ENCODE measurements at places on chromosomes 11 and 22.

DNA sequence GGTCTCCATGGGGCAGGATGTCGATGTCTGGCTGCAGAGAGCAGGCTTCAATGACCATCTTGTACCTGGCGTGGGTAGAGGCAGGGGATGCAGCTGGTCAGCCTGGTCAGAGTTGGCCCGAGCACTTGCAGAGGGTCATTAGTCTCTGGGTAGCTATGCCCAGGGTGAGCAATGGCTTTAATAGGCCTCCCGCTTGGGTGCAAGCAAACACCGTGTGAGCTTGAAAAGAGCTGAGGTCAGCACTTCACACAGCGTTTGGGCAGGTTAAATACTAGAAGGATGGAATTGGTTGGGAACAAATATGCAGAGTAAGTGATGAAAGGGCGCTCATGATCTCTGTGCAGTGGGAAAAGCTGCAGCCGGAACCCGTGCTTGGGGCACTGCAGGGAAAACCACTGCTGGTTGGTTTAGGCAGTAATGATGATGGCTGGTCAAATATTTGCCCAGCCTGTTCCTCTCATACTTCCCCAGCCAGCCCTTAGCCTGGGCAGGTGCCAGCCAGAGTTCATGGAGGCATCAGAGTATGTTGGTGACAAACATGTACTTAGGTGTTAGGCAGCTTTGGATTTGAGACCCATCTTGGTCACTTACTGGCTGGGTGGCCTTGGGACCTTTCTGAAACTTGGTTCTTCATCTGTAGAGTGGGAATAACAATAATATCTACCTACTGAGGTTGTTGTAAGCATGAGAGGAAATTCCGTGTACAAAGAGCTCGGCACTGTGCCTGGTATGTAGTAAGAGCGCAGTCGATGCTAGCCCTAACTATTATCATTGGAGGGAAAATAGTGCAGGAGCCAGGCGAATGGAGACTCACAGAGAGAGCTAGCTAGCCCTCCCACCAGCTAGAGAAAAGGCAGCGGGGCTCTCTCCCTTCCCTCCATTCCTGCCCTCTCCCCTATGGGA is 25.2 kb upstream of the KCNJ11 start:
- DNase-seq, result no peak

DNA sequence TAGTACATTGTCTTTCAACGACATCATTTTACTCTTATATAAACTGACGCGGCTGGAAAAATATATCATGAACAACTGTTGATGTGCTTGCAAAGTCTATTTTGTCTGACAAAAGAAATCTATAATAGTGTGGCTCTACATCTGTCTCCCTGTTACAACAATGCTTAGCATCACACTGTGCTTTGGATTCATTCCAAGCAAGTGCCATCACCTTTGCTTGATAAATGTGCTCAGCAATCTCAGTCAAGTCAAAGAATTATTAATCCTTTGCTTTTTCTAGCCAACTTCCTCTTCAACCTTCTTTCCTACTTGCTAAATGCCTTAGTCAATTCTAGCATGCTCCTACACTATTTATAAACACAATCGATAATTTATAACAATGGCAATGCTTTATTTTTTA is 140.5 kb downstream of the FCHSD2 start:
- no peak for DNase-seq

DNA sequence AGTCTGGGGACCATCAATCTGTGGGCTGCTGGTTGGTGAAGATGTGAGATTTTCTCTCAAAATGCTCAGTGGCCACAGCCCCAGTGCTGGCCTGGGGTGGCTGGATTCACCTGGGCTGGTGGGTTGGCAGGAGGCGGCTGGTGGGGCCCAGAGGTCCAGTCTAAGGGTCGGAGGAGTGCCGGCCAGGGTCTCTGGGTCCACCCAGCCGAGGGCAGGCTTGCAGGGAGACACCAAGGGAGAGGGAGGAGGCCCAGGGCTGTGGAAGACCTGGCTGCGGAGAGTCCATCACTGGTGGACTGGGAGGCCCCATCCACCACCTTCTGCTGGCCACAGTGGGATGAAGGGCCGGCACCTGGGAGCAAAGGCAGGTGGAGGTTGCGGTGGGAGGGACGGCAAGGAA is 582 bp upstream of the SHANK3 start:
- no peak for DNase-seq

- DNase-seq, result no peak
Observed at GRCh38 chr11:27926981-27927481, 180.9 kb downstream of the KIF18A start.

DNA sequence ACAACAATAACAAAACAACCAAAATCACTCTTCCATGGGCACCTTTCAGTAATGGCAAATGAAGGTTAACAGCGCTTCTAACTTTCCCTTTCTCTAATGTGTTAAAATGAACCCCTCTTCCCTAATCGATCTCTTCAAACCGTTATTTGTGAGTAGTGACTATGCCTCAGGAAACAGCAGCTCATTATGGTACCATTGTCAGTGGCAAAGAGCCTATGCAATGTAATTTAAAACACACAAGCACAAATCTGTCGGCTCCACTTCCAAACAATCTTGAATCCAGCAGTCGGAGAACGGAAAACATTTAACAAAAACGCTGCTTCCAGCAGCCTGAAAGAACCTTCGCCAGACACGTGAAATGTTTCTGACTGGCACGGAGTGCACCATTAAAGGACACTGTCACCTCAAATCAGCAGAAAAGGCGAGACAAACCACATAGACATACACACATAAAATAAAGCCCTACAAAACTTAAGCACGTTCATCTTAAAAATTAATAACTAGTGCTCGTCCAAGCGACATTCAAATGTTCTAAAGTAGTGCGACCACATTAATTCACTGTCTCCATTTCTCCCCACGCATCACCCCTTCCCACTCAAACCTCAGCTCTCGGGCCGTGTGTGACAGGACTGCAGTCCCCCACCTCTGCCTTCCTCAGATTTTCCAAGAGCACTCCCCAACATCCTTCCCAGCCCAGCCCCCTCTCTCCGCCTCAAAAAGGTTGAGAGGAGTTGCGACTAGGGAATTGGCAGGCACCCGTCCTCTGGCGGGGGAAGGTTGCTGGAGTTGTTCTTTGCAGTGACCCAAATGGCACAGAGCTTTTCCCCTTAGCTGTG is 748 bp downstream of the RAB30 start:
- DNase-seq, result peak; percentile 6

- peak; percentile 36 for DNase-seq
Observed at GRCh38 chr11:59901306-59901705, 22.7 kb downstream of the OOSP3 start.

DNA sequence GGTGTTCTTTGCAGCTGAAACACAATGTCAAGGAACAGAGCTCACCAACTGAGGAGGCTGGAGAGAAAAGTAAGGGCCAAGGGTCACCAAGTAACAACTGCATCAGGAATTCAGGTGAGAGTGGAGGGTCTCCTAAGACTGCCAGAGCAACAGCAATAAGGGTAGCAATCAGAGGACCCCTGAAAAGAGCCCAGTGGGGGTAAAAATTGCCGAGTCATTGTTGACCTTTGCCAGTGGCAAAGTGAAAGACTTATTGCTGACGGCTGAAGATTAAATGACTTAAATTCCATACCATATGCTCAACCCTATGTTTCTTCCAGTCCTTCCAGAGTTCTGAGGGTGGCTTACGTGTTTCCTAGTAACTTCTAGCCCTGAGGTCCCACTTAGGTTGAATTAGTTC is 51.9 kb upstream of the ARHGAP42 start:
- no peak for DNase-seq

DNA sequence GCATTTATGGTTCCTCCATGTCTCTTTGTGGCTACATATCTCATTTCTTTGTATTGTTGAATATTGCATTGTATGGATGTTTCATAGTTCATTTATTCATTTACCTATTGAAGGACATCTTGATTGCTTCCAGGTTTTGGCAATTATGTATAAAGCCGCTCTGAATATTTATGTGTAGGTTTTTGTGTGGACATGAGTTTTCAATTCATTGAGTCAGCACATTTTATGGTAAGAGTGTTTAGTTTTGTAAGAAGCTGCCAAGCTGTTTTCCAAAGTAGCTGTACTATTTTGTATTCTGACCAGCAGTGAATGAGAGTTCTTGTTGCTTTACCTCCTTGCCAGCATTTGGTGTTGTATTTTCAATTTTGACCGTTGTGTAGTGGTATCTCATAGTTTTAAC is 39.2 kb downstream of the KDM2A start:
- no peak for DNase-seq

GRCh38 chr11:130322126-130322525 is 7.4 kb upstream of the ZBTB44 start:
- no peak for DNase-seq

- no peak for DNase-seq
Observed at GRCh38 chr11:13318498-13319295, 41.1 kb downstream of the BMAL1 start.

DNA sequence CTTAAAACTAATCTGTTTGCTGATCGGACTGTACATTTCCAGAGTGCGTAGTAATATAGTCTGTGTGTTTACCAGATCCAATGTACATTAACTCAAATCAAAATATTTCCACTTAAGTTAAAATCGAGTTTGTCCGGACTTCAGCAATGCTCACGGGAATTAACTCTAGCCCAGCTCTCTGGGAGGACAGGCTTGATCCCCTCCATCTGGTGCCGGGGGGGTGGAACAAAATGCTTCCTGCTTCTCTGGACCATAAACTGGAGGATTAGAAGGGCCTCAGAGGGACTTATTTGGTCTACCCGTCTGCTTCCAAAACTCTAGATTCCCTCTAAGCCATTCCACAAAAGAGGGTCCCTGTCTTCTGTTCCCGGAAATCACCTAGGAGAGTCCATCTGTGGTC is 511.2 kb downstream of the BUD13 start:
- no peak for DNase-seq

- peak; percentile 77 for DNase-seq
Observed at GRCh38 chr11:111870886-111871692, at the start of gene ALG9. Gene ALG9, minus strand, starts transcription at chr11:111871581. Its CDS starts 99 bp downstream, at chr11:111871482.
